Left ventricle myocardium inferior (tissue), 1 donor: ENCODE measurements at places on chromosomes 6 and 20.
A peak's percentile ranks its signal among the peaks of the same experiment; 100 is the strongest.

DNA sequence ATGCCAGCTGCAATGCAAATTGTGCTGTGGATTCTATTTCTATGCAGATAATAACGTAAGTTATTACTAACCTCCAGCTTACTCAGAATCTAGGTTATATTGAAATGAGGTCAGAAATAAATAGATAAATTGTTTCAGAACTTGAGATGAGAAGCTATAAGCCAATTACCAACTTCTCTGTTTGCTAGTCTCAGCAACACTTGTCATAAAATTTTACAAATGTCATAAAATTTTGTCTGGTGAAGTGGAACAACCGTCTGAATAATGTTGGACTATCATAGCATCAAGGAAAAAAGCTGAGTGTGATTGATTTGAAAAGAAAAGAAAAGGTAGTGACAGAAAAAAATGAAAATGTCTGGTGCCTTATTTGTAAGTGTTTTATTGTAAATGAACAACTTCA, 36.7 kb downstream of the COL9A1 start:
- no peak for DNase-seq

GRCh38 chr6:134539865-134540323, 222.0 kb upstream of the SGK1 start:
- DNase-seq = no peak

DNA sequence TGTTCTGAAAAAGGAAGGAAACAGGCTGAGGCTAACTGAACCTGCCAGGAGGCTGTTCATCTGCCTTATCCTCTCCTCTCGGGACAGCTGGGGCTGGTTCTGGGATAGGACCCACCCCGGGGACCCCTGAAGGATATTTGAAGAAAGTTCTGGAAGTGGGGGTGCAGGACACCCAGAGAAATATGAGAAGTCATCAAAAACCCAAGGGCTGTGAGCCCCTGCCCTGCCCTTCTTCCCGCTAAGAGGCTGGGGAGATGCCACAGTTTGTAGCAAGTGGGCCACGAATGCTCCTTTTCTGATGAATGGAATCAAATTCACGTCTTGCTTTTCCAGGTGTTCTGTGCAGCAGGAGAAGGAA, 37.9 kb downstream of the TMEM242 start:
- DNase-seq = no peak

DNA sequence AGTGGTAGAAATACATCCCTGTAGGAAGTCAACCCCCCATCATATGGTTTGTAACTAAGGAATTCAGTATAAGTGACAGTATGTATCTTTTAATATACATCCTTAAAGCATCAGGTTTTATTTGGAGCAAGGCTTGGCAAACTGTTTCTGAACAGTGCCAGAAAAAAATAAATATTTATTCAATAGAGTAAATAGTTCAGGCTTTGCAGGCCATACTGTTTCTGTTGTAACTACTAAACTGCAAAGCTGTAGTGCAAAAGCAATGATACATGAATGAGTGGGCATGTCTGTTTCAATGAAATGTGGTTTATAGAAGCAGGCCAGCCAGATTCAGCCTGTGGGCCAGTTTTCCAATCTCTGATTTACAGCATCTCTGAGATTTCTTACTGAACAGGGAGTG, 977 bp downstream of the MEI4 start:
- DNase-seq = no peak

- no peak for DNase-seq
These were observed 40.4 kb upstream of the TBC1D7 start for GRCh38 chr6:13368731-13369115.

DNA sequence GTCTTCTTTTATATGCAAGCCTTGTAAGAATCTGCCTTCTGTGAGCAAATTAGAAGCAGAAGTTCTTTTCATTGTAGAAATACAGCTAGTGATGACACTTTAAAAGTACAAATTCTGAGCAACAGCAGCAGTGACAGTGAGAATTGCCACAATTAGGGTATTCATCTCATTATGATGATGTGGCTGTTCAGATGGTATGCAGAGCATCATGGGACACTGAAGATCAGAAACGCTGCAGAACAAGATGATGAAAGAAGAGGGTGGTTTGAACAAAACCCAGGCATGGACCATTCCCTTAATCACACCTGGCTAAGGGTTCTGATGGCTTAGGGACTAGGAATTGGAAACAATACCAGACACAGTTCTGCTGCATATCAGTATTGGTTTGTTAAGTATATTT, 312.7 kb upstream of the TBX18 start:
- DNase-seq = no peak

- peak; percentile 72 for DNase-seq
These were observed 23.0 kb downstream of the ZBP1 start for GRCh38 chr20:57596998-57597939.

DNA sequence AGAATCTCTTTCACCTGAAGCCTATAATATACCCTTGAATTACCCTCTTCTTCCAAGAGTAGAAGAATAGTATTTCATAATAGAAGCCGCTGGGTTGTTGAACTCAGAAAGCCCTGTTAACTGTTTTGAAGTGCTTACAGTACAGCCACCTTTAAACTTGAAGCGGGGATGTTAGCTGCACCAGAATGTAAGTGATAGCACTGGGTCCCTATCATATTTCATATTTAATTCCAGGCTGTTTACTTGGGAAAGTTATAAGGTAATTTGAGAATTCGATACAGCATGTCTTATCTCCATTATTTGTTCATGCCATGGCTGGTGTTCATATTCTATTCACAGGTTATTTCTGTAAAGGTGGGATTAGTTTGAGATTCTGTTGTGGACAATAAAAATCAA, 63.5 kb upstream of the VSTM2L start:
- no peak for DNase-seq

GRCh38 chr20:63323357-63323981, 30.5 kb downstream of the COL20A1 start:
- no peak for DNase-seq

GRCh38 chr6:90221403-90221802, 75.2 kb downstream of the BACH2 start:
- no peak for DNase-seq

DNA sequence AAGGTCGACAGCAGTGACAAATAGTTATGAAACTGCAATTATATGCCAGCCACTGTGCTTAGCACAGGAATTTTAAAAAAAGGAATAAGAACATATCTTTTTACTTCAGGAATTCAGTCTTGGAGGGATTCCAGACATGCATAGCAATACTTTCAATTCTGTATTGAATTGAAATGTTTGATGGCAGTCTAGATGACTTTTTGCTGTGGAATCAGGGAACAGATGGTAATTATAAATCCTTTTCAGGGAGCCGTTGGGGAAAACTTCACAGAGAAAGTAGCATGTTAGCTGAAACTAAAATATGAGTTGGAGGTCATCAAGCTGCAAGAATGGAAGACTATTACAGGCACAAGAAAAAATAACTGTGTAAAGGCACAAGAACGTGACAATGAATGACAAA, 74.8 kb downstream of the IMPG1 start:
- DNase-seq = no peak

DNA sequence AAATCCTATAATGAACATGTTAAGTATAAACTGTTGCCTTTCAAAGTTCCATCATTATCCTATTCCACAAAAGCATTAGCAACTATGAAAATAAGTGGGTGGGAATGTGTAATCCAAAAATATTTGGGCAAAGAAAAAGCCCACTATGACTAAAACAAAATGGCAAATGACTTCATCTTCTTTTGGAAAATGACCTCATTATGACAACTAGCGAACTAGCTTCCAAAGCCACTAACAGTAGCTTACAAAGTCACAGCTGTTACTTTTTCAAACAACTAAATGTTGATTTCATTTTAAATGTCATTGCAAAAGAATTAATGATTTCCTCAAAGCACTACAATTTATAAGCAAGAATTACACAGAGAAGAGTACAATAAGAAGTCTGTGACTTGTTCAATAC, 49.8 kb upstream of the RUNX2 start:
- no peak for DNase-seq

- DNase-seq = no peak
These were observed 91.1 kb downstream of the ASXL1 start for GRCh38 chr20:32449057-32449889.

DNA sequence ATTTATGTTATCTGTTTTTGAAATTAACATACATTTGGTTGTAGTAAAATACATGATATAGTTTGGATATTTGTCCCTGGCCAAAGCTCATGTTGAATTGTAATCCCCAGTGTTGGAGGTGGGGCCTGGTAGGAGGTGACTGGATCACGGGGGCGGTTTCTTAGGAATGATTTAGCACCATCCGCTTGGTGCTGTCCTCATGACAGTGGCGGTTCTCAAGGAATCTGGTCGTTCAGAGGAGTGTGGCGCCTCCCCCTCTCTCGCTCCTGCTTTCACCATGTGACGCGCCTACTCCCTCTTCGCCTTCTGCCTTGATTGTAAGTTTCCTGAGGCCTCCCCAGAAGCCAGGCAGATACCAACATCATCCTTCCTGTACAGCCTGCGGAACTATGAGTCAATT, 29.0 kb downstream of the CTCFL start:
- no peak for DNase-seq

DNA sequence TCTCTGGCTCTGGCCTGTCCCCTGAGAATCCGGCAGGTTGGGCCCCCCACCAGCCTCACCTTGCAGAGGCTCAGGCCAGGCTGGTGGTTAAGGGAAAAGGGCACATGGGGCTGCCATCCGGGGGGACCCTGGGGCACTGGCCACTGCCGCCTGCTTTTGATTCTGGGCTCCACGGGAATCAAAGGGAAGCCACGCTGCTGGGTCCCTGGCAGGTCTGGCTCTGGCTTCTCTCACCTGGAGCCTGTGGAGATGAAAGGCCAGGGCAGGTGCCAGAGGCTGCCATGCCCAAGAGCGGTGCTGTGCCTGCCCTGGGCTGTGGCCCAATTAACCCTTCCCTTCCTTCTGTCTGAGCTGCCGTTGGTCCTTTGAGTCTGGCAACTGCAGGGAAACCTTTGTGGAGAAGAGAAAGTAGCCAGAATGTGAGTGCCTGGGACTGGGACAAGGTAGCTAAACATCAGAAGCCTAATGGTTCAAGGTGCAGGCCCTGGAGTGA, 9.4 kb upstream of the CDH22 start:
- DNase-seq = no peak

GRCh38 chr6:5610640-5611039, 349.3 kb downstream of the FARS2 start:
- no peak for DNase-seq

- DNase-seq = no peak
These were observed 2.6 kb downstream of the TXLNB start for GRCh38 chr6:139289233-139289632.

GRCh38 chr6:30683183-30683979, 3.1 kb downstream of the PPP1R18 start:
- peak; percentile 37 for DNase-seq

DNA sequence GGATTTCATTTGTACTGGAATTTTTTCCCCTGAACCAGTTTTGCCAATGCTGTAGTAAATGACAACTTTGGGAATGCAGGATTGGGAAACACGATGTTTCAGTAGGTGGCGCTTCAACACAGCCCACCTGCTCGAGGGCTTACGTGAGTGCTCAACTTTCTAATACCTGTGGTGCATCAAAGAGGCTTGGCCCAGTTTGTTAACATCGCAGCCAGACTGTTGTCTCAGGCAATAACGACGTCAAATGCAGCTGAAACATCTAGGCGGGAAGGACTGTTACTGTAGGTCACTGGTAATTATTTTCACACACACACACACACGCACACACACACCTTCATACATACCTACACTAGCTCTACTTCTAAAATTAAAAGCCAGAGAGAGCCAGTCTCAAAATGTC, 815.5 kb upstream of the SLC35B3 start:
- DNase-seq = no peak

- no peak for DNase-seq
These were observed 40.4 kb upstream of the MCUR1 start for GRCh38 chr6:13854716-13855250.

GRCh38 chr6:152272486-152272885, 364.7 kb downstream of the SYNE1 start:
- no peak for DNase-seq

DNA sequence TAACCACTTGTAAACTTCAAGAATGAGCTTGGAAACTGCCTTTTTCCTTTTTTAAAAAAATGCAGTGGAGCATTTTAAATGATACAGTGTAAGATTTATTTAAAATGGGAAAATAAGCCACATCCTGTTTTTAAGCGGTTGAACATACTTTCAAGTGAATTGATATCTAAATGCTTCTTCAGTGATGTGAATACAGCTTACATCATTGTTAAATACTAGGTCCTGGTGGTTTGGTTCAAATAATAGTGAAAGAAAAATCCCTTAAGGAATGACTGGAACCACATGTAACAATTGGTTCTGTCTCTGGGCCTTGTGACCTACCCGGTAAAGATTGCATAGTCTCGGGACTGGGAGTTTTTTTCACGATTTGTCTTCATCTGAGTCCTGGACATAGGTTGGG, 44.2 kb downstream of the BMP6 start:
- DNase-seq = no peak

DNA sequence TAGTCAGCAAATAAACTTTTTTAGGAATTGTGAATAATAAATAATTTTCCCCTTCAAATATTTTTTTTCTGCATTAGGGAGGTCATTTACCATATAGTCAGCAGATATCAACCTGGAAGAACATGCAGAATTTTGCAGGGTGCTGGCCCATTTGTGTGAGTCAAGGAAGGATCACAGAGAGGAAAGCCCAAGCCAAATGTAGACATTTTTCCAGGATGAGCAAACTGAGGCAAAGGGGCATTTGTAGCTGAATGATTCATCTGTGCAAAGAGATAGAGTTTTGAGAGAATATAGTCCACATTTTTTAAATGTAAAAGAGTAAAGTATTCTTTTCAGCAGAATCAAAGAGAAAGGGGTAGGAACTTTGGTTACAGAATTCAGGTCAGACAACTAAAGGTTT, 555.5 kb upstream of the MARCKS start:
- no peak for DNase-seq
